ENCODE measurements at places on chromosomes 2 and 18.

DNA sequence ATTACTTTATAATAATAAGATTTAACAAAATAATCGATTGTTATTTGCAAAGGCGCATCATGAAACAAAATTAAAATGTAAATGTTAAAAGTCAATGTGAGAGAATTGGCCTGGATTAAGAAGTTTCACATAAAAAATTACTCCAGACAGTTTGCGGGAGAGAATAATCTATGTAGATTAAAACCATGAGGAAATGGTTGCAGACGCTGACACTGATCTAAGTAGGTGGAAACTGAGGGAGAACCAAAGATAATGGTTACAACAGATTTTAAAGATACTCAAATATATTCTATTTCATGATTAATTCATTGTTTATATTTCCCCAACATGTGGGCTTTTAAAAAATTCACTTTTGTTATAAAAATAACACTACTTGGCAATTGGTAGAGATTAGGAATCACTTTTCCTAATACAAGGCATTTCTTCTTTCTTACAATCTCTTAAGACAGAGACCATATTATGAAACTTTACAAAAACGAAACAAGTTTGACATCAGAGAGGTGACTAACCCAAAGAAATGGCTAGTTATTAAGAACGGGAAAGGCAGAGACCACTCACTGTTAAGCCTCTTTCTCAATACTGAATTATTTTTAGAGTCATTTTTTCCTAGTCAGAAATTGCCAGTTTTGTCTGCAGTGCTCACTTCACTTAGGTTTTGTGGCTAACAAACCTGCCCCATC lies 1.6 kb downstream of the KANSL1L start:
- peak; percentile 2 for DNase-seq

GRCh38 chr2:203016716-203017115 lies 2.0 kb downstream of the NBEAL1 start:
- DNase-seq, result no peak

GRCh38 chr2:73131807-73132206 lies 19.1 kb upstream of the RAB11FIP5 start:
- no peak for DNase-seq

DNA sequence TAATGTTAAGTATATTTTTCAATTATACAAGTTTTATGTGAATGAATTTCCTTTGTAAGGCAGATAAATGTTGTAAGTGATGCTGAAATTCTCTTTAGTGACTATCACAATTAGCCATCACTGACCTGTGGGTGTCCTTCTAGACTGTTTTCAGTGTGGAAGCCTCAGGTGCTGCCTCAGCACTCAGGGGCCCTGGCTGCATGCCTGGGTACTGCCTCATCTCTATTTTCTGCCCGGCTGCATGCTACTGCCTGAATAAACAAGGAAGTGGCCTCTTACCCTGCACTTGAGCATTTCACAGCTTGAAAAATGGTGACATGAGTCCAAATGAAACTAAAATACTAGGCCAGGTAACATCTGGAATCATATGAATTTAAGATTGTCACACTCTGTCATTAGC lies 787.6 kb upstream of the SALL3 start:
- DNase-seq, result no peak

GRCh38 chr2:31533036-31533435 lies 47.7 kb downstream of the SRD5A2 start:
- DNase-seq, result no peak
